Hematopoietic multipotent progenitor cell treated with erythropoietin and hydrocortisone succinate and interleukin-3 and kit ligand, for 4 days (in vitro differentiated cells): ENCODE measurements at places on chromosomes 1 and 21.
A peak's percentile ranks its signal among the peaks of the same experiment; 100 is the strongest.

GRCh38 chr21:42799948-42800347 lies 79.4 kb downstream of the WDR4 start:
- DNase-seq = no peak

- no peak for DNase-seq
Measured at GRCh38 chr1:232722626-232723025, 82.6 kb upstream of the MAP10 start.

GRCh38 chr1:24331961-24332673 lies 13.0 kb downstream of the GRHL3 start:
- no peak for DNase-seq

DNA sequence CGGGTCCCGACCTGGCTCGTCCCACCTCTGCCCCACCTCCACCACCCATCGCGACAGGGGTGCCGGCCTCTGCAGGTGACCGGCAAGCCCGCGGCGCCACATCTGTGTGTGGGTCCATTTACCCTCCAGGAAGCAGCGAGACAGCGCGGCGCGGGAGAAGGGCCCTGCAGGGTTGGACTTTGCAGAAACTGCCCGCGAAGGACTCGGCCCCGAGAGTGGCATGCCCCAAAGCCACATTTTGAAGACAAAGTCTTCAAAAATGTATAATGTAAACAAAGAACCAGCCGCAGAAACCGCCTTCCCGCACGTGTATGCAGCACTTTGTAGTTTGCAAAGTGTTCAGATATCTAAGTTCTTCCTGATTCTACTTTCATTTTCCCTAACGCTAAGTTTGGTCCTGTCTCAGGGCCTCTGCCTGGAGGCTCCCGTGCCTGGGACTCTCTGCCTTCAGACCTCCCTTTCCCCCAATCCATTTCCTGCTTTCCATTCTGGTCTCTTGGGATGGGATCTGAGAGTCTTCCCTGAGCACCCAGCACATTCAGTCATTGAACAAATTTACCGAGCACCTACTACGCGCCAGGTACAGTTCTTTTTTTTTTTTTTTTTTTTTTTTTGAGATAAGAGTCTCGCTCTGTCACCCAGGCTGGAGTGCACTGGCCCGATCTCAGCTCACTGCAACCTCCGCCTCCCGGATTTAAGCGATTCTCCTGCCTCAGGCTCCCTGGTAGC lies 524 bp upstream of the TMCO4 start:
- DNase-seq = peak; percentile 76

DNA sequence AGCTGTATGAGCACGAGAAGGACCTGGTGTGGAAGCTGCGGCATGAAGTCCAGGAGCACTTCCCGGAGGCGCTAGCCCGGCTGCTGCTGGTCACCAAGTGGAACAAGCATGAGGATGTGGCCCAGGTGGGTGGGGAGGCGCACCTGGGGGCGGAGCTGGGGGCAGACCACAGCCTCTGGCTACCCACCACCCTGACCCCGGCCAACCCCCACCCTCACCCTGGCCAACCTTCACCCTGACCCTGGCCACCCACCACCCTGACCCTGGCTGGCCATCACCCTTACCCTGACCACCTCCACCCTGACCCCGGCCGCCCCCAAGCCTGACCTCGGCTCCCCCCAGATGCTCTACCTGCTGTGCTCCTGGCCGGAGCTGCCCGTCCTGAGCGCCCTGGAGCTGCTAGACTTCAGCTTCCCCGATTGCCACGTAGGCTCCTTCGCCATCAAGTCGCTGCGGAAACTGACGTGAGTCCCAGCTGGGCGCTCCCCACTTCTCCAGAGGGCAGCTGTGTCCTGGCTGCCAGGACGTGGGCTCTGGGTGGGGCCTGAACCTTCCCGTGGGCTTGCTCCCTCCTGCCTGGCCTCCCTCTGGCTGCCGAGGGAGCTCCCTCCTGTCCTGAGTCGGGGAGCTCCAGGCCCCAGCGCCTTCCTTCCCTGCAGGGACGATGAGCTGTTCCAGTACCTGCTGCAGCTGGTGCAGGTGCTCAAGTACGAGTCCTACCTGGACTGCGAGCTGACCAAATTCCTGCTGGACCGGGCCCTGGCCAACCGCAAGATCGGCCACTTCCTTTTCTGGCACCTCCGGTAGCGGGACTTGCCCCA lies 69.5 kb downstream of the PIK3CD start:
- DNase-seq = no peak

GRCh38 chr1:87642581-87643221 lies 314.0 kb downstream of the LMO4 start:
- DNase-seq = peak; percentile 87

DNA sequence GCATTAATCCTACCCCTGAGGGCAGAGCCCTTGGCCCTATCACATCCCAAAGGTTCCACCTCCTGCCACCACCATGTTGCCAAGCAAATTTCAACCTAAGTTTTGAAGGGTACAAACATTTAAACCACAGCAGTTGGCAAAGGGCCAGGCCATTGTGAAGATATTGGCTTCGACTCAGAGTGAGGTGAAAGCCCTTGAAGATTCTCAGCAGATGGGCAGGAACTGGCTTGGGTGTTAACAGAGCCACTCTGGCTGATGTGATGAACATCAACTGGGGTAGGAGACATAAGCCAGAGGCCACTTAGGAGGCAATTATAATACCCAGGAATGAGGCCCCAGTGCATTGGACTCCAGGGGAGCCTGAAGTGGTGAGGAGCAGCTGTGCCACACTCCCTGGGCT lies 207.7 kb upstream of the KAZN start:
- peak; percentile 5 for DNase-seq

DNA sequence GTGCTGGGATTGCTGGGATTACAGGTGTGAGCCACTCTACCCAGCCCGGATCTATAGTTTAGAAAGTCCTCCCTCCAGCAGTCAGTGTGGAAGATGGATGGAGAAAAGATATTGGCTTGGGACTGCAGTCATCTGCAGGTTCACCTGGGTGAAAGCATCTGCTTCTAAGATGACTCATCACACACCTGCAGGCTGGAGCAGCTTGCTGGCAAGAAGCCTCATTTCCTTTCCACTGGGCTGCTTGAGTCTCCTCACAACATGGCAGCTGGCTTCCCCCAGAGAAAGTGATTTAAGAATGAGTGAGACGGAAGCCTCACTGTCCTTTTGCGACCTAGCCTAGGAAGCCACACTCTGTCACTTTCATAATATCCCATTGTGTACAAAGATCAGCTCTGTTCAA lies 50.0 kb downstream of the FOXO6 start:
- no peak for DNase-seq

DNA sequence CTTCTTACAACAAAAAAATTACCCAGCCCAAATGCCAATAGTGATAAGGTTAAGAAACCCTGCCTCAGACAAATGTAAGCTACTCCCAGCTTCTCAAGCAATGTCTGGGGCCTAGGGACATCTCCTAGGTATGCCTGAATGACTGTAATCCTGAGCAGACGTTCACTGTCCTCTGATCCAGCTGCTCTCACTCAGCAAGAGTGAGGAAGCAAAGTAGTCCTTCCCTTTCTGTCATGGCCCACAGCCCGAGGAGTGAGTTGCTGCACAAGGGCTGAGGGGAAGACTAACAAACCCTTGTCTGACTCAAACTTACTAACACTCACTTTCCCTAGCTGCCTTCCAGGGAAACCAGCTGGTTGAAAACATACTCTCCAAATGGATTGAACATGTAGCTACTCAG lies 124.9 kb upstream of the TNFSF4 start:
- DNase-seq = peak; percentile 23

- no peak for DNase-seq
Measured at GRCh38 chr21:42696501-42697040, 43.1 kb downstream of the PDE9A start.

DNA sequence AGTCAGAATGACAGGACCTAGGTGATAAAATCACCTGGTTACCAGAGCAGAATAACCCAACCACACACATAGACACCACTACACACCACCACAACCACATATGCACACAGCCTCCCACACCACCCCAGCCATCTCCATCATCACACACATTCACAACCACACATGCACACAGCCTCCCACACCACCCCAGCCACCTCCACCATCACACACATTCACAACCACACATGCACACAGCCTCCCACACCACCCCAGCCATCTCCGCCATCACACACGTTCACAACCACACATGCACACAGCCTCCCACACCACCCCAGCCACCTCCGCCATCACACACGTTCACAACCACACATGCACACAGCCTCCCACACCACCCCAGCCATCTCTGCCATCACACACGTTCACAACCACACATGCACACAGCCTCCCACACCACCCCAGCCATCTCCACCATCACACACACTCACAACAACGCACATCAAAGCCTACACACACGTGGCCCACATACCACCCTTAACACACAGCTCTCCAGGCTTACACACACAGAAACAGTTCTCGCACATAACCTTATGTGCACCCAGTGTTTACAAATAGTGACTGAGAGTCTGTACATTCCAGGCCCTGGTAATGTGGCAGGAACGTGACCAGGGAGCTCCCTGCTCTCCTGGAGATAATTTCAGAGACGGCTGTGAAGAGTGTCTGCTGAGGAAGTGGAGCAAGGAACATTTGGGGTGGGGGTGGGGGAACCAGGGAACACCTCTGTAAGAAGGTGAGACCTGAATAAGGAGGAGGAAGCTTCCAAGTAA lies 3.3 kb upstream of the GJB3 start:
- no peak for DNase-seq

DNA sequence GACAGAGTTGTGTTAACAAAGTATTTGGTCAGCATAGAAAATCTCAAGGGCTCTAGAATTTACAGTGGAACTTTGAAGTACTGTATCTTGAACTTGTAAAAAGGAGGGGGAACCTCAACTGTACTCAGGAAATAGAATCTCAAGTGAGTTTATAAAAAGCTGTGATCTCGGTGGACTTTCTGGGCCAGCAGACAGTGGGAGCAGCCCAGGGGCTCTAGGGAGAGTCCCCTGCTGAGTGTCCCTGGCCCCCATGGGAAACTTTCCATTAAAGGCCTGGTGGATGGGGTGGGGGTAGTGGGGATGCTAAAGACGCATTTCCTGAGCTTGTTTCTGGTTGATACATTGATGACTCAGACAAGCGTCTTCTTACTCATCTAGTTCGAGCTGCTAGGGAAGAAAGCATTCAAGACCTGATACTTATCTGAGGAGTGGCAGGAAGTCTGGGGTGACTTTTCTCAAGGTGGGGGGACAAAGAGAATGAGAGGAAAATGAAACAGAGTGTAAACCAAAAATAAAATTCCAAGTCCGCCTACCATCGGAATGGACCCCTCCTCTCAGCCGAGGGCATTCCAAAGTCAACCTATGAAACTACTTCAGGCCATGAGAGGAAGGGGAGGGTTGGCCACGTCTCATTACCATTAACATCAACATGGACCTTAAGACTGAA lies 65.5 kb downstream of the NID1 start:
- DNase-seq = peak; percentile 68

GRCh38 chr1:207239874-207240273 lies 81.6 kb upstream of the CD55 start:
- DNase-seq = no peak

GRCh38 chr1:186250529-186250928 lies 124.5 kb downstream of the TPR start:
- no peak for DNase-seq

- no peak for DNase-seq
Measured at GRCh38 chr1:59485949-59486348, 189.1 kb downstream of the FGGY start.

GRCh38 chr1:151408891-151409290 lies 9.5 kb downstream of the PSMB4 start:
- no peak for DNase-seq

- peak; percentile 74 for DNase-seq
Measured at GRCh38 chr1:12435639-12436344, 182.2 kb downstream of the DHRS3 start.

- no peak for DNase-seq
Measured at GRCh38 chr1:189180057-189180456, 1297.6 kb downstream of the BRINP3 start.

GRCh38 chr21:40840401-40841125 lies 6.4 kb downstream of the DSCAM start:
- DNase-seq = no peak

GRCh38 chr1:214467078-214467585 lies 84.3 kb downstream of the PTPN14 start:
- no peak for DNase-seq

GRCh38 chr1:171366085-171366484 lies 52.1 kb downstream of the FMO4 start:
- DNase-seq = peak; percentile 51

- DNase-seq = no peak
Measured at GRCh38 chr1:113895098-113895497, 7.7 kb upstream of the BCL2L15 start.

GRCh38 chr1:219151467-219151866 lies 22.2 kb upstream of the LYPLAL1 start:
- no peak for DNase-seq

GRCh38 chr1:110230381-110231199 lies 20.5 kb downstream of the KCNC4 start:
- DNase-seq = no peak

DNA sequence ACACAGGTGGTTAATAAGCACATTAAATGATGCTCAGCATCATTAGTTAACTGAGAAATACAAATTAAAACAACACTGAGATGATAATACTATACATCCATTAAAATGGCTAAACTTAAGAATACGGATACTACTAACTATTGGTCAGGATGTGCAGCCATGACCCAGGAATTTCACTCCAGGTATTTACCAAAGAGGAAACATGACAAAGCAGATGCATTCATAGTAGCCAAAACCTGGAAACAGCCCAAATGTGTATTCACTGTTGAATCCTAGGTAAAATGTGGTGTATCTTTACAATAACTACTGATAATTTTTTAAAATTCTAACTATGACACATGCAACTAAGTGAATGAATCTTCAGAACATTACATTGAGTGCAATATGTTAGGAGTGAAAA lies 73.0 kb downstream of the PTPRC start:
- no peak for DNase-seq

- no peak for DNase-seq
Measured at GRCh38 chr21:21436012-21436534, 437.9 kb downstream of the NCAM2 start.

- DNase-seq = no peak
Measured at GRCh38 chr21:44529503-44530125, 10.4 kb downstream of the KRTAP10-1 start.

DNA sequence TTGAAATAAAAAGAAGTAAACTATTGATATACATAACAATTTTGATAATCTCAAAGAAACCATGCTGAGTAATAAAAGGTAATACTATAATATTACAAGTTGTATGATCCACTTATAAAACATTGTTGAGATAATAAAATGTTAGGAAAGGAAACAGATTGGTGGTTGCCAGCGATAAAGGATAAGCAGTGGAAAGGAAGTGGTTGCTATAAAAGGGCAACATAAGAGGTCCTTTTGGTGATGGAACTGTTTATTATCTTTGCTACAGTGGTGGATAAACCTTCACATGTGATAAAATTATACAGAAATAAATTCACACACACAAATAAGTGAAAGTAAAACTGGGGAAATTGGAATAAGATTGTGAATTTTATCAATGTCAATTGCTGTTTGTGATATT lies 15.1 kb downstream of the OR6F1 start:
- peak; percentile 50 for DNase-seq

DNA sequence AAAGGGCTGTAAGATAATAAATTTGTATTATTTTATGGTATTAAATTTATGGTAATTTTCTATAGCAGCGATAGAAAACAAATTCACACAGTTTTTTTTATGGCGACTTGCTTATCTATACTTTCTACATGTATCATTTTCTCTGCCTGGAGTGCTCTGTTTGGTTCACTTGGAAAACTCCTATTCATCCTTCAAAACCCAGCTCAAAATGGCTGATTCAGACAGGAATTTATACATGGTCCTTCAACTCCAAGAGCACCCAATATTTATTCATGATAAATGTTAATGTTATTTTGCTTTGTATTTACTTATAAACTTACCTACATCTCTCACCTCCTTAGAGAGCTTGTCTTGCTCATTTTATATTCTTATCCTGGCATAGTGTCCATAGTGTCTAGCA lies 55.6 kb upstream of the SSX2IP start:
- DNase-seq = no peak
